ENCODE measurements at places on chromosomes 12 and 14.

DNA sequence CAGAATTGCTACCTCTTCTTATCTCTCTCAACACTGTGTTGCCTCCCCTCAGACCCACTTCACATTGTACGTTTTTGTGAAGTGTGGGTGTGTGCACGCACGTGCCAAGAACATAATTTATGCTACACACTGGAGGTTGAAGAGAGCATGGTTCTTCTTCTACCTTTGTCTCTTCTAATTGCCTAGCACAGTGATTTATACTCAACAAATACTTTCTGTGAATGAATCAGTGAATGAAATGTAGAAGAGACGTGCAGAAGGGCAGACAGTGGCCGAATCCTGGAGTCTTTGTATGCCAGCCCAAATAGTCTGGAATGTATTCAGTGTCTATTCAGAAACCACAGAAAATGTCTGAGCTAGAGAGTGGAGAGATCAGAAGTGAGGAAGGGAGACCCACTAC lies 4.6 kb upstream of the SAMD4A start:
- DNase-seq: no peak

DNA sequence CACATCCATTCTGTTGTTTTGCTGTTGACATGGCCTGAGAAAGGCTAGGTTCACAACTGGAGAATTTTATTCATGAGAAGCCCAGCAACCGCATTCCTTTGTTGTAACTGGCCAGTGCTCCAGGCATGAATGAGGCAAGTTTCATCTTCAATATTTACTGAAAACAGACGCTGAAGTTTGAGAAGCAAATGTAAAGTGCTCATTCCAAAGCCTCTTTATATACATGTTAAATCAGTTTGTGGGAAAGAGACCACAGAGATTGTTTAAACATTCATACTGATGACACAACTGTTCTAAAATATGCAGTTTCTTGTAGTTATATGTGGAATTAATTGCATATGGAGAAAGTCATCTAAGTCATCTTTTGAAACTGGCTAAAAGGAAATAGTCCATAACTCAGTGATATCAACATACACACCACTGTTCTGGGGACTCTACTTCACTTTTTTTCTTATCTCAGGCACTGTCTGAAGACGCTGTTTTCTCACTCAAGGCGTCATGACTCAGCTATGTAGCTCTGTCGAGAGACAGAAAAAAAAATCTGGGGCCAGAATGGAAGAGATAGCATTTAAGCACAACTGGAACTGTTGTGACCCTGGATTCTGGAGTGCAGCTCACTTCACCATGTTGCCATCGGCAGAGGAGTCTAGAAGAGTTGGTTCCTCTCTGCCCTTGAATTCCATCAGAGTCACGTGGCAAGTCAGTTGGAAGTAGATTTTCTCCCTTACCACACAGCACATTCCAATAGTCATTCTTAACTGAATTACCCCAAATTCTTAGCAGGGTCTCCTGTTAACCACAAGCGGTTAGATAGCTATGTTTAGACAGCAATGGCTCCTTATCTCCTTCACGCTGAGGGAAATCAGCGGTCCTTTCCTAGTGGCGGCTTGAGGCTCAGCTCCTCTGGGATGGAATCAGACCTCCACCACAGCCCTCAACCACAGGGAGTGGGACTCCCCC lies 258.4 kb upstream of the HMGA2 start:
- DNase-seq: no peak

GRCh38 chr12:30599608-30600007 lies 96.1 kb downstream of the IPO8 start:
- no peak for DNase-seq

- DNase-seq: no peak
Observed at GRCh38 chr12:126668538-126668937, 1598.4 kb upstream of the TMEM132C start.

DNA sequence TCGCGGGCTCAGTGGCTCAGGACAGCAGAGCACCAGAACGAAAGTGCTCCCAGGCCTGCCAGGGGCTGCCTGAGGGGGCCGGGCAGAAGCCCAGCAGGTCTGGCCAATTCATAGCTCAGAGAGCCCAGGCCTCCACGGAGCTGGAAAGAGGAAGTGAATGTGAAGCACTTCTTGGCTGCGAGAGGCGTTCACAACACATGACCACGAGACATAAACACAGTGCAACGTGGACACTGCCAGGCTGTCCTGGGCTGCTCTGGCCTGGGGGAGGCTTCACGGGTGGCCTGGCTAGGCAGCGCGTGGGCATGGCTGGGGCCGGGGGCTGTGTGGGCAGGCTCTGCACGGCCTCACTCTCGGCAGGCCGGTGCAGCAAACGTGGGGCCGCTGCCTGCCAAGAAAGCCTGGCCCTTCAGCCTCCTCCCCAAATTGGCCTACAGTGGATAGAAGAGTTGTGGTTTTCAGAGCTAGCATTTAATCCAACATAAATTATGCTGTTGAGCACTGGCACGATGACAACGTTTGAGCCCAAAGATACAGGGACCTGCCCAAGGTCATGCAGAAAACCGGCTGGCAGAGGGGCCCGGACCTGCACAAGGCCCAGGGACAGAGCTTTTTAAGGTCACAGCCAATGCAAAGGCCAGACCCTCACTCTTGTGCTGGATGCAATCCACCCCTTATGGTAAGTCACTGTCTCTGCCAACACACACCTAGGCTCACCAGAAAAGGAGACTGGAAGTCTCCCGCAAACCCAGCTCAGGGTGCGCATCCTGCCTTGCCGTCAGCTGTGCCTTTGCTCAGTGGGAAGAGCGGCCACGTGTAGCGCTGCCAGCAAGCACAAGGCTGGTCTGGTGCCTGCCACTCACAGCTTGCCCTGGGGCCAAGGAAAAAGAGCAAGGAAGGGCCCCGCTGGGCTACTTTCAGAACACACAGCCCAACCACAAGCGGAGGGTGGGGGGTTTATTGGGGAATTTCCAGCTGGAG lies 8.6 kb downstream of the SLC25A29 start:
- no peak for DNase-seq

DNA sequence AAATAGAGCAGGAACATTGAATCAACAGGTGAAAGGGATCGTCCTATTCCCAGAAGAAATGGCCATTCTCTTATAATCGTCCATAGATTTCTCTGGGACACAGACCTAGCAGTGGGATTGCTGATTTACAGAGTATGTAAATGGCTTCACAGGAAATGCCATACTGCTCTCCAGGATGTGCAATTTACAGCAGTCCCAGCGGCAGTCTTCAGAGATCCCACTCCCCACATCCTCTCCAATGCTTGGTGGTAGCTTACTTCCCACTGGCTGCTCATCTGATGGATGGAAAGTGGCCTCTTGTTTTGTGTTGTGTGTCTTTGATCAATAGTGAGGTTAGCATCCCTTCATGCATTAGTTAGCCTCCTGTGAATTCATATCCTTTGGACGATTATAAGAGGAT lies 58.1 kb upstream of the PRMT8 start:
- DNase-seq: no peak

DNA sequence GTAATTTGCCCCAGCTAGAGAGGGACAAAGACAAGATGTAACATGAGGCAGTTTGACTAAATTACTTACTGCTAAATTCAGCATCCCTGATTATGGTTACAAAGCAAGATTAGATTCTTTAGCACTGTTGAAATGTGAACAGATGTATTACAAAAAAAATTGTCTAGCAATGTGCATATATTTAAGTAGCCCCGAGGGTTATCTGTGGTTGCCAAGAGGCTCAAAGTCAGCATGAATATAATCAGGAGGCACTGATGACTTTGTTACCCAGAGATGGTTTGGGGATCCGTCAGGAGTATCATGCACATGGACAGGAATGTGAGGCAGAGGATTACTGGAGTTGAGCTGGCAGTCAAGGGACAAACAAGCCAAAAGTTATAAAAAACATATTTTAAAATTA lies 356.9 kb upstream of the CCDC196 start:
- DNase-seq: no peak

DNA sequence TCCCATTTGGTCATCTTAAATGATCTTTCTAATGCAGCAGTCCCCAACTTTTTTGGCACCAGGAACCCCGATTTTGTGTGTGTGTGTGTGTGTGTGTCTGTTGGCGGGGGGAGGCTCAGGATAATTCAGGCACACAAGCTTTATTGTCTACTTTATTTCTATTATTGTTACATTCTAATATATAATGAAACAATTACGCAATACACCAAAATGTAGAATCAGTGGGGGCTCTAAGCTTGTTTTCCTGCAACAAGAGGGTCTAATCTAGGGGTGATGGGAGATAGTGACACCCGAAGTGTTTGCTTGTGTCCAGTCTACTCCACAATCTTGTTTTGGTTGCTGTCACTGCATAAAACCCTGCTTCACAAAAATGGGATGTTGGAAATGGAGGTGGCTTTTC lies 621.1 kb upstream of the LRFN5 start:
- no peak for DNase-seq

DNA sequence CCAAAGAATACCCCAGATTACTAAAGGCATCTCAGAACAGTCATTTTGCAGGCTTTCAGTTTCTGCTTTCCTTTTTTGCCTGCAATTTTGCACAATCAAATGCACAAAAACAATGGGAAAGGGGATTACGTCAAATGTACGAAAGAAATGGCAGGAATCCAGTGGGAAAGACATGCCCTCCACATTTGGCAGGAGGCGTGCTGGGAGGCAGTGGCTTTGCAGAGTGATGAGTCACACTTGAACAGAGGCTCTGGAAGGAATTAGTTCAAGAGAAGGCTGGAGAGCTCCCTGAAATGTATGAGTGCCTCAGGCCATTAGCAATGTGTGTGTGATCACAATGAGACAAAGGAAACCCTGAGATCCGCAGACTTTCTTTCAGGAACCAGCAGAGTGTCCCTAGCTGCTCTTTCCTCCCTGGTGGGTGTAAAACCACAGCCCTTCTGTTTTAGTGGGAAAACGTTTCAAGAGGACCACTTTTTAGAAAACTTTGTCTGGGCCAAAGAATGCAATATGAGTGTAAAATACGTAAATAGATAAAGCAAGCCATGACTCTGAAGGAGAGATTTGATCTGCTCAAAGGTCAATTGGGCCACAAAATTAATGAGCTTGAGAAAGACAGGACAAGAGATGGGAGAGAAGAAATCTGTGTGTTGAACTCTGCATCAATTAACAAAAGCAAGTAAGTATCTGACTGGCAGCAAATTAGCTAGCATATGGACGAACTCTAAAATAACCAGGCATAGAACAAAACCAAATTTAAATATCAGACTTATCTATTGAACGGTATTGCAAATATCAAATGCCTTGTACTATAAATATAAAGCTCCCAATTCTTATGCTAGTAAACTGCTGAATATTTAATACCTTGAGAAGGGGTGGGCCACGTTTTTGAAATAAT lies 155.4 kb upstream of the PDE3A start:
- no peak for DNase-seq

DNA sequence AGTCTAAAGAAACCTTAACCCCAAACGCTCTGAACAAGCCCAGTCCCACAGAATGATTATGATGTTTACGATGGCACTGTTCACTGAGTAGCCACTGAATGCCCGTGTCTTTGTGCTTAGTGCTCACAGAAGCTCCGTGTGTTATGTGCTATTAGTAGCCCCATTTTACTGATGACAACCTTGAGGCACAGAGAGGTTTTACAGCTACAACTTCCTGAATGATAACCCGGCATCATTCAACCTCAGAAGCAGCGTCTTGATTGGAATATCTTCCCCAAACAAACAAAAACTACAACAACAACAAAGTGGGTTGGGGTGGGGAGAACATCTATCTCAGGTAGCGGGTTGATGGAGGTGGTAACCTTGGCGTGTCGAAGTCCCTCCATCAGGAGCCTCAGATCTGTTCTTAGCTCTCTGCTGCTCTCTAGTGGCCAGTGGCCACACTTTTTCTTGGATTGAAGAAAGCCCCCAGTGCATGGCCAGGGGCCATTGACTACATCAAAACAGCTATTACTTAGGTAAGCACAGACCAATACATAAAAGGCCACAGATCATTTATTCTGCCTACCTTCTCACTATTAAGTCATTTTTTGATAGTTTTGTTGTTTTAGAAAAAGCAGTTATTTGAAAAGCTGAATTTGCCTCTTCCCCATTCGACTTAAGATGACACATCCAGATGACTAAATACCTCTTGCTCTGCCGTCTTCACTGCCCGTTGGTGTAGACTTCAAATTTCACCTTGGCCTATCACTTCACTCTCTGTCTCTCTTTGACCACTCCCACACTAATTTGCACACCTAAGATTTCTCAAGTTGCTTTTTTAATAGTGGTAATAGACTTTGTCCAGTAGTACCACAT lies 376.9 kb downstream of the GALC start:
- DNase-seq: peak; percentile 24

GRCh38 chr12:70660620-70661219 lies 23.5 kb upstream of the PTPRB start:
- DNase-seq: no peak

- DNase-seq: no peak
Observed at GRCh38 chr14:103179094-103179493, 55.8 kb downstream of the TNFAIP2 start.

DNA sequence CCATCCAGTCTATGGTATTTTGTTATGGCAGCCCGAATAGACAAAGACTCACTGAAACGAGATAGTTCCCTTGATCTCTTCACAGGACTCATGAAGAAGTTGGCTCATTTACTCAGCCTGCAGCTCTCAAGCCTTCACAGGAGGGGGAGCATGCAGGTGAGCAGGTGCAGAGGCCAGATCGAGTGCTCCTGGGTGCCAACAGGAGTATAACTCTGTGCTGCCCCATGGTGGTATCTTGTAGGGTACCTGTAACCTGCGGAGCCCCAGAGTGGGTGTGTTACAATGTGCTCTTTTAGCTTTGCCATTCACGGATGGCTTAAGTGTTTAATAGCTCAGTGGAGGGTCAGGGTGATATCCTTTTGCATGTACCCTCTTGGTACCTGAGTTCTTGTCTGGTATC lies 159.5 kb downstream of the METTL25 start:
- DNase-seq: no peak

- no peak for DNase-seq
Observed at GRCh38 chr14:38250331-38250730, 5.6 kb downstream of the CLEC14A start.

DNA sequence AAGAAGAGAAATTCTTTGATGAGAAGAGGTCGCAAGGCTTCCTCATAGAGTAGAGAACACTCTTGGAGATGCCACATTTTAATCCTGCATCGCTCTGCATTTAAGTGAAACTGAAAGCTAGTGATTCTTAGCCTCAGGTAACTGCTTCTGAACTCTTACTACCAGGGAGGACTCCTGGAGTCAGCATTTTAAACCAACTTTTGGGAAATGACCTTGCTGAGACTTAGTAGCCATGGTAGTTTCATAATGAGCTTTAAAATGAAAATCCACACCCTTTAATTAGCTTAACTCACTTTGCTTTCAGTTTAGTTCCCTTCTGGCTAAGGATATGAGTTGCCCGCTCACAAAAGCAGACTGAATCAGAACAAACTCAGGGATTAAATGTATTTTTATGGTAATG lies 80.3 kb downstream of the SYNE2 start:
- DNase-seq: no peak

GRCh38 chr12:15469356-15469755 lies 147.0 kb downstream of the PTPRO start:
- no peak for DNase-seq

GRCh38 chr12:115756271-115756670 lies 521.2 kb downstream of the MED13L start:
- DNase-seq: no peak

GRCh38 chr12:50121641-50122040 lies 9.6 kb downstream of the COX14 start:
- no peak for DNase-seq

- DNase-seq: no peak
Observed at GRCh38 chr12:40565029-40565633, 127.1 kb upstream of the CNTN1 start.

GRCh38 chr14:67690011-67690410 lies 5.6 kb downstream of the RDH11 start:
- no peak for DNase-seq

Measured in activated CD4-positive, alpha-beta T cell treated with anti-CD3 and anti-CD28 coated beads for 24 hours (primary cell).